ENCODE measurements at places on chromosomes 2 and 18.

DNA sequence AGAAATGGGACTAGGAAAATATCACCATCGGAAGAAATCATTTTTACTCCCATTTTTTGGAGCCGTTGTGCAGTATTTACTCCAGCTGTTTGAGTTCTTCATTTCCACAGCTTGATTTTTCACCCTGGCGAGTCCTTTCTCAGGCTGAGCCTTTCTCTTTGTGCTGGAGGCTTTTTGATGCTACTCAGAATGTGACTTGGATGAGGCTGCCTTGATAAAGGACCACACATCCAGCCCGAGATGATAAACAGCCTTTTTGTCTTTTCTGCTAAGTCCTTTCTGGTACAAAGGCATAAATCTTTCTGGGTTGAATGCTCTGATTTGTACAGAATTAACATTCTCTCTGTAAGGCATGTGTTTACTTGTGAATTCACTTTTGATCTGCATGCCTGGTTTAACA lies 17.6 kb upstream of the CTDP1 start:
- DNase-seq: no peak

- DNase-seq: peak; percentile 47
Observed at GRCh38 chr2:149686136-149687051, 98.8 kb upstream of the MMADHC start.

DNA sequence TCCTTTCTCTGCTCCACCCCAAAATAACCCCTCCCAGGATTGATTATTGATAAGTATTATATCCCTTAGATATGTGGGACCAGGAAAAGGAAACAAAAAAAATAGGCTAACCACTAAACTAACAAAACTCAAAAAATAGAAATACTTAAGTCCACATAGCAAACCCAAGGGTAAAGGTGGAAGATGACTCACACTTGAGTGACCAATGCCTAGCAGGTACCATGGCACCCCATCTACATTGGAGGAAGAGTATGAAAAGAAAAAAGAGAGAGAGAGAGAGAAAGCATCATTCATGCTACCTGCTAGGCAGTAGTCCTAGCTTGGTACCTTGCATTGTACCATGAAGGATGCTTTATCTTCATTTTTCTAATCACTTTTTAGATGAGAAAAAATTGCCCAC lies 6.3 kb downstream of the EXOC6B start:
- DNase-seq: no peak

GRCh38 chr2:118047380-118047826 lies 33.5 kb upstream of the CCDC93 start:
- no peak for DNase-seq

DNA sequence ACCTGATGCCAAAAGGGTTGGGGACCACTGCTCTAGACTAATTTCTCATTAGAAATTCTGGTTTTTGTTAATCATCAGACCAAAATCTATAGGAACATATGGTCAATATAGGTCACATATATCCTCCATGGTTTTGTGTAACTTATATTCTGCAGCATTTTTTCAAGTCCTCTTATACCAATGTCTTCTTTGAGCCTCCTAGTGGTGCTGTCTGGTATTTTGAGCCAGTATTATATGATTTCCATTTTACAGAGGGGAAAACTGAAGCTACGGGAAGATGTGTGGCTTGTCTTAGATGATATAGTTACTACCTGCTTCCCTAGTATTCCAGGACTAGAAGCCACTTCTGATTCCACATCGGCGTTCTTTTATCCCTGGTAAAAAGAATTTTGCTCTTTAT lies 13.8 kb downstream of the MAPK4 start:
- DNase-seq: no peak

DNA sequence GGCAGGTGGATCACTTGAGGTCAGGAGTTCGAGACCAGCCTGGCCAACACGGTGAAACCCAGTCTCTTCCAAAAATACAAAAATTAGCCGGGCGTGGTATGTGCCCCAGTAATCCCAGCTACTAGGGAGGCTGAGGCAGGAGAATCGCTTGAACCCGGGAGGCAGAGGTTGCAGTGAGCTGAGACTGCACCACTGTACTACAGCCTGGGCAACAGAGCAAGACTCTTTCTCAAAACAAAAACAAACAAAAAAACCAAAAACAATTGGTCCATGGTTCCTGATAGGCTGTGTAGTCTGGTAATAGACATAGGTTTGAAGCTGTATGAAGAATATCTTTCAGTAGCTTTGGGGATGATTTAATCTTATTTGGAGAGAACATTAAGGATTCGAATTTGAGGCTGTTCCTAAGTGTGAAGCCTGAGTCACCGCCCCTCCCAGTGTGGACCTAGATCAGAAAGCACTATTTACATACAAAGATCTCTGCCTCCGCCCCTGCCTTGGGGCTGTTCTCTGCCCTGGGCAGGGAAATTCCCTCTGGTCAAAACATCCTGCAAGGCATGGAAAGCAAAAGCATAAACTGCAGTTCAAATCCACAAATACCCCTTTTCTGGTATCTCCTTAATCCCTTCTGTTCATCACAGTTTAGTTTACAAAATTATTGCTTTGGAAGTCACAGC lies 52.8 kb upstream of the PMAIP1 start:
- DNase-seq: no peak

DNA sequence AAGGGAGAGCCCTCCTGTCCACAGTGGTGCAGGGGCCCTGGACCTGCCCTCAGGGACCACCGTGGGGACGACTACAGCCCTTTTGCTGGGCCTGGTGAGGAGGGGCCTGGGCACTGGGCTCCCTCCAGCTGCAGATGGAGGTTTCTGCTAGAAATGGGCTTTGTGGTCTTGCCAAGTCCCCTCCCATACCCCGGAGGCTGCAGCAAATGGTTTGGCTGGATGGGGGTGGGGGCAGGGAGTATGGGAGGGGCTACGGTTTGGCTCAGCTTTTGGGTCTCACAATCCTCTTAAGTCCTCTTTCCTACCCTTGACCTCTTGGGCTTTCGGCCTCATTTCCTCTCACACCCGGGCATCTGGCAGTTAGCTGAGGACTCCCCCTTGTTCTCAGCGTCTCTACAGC lies 21.7 kb downstream of the TET3 start:
- peak; percentile 61 for DNase-seq

DNA sequence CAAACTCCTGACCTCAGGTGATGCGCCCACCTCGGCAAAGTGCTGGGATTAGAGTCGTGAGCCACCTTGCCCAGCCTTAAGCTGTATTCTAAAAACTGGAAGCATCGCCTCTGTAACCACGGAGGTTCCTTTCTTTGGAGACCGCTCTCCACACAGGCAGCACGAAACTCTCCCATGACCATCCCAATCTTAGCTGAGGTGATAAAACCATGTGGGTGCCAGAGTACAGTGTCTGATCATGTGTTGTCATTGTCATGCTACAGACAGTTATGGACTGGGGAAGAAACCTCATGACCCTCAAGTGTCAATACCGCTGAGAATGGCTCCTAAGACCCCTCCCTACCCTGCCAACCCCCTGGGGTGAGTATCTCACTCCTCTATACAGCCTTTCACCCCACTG lies 41.4 kb upstream of the EPG5 start:
- DNase-seq: no peak

DNA sequence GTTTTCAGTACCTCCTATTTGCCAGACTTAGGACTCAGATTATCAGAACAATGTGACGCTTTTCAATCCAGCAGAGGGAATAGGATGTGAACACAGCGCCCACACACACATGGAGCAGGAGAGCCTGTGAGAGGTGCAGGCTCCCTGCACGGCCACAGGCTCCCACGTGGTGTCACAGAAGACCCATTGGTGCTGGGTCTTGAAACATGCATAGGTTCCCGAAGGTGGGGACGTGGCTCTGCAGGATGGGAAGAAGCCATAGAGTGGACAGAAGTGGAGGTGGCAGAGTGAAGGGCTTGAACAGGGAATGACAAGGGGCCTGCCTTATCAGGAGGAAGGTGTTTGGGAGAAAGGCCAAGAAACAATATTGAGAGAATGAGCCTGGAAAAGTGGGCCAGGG lies 78.5 kb upstream of the BCL2L11 start:
- DNase-seq: no peak

DNA sequence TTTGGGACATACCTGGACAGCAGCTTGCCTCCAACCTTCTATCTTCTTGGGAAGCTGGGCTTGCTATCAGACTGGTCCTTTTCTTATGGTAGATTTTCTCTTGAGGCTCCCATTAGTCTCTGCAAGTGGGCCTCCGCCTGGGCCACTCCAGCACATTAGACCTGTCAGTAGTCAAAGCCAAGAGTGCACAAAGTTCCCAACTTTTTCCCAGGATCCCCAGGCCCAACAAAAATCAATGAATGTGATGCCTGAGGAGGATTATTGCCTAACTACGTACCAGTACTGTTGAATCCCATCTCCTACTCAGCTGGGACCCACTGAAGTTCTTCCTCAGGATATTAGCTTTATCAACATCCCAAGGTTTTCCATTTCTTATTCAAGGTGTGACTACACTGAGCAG lies 51.7 kb downstream of the PROC start:
- no peak for DNase-seq

- DNase-seq: no peak
Observed at GRCh38 chr2:198191651-198192050, 387.3 kb downstream of the PLCL1 start.

GRCh38 chr2:237452861-237453260 lies 34.2 kb upstream of the MLPH start:
- DNase-seq: no peak

GRCh38 chr2:166959556-166959955 lies 71.3 kb downstream of the XIRP2 start:
- DNase-seq: no peak

DNA sequence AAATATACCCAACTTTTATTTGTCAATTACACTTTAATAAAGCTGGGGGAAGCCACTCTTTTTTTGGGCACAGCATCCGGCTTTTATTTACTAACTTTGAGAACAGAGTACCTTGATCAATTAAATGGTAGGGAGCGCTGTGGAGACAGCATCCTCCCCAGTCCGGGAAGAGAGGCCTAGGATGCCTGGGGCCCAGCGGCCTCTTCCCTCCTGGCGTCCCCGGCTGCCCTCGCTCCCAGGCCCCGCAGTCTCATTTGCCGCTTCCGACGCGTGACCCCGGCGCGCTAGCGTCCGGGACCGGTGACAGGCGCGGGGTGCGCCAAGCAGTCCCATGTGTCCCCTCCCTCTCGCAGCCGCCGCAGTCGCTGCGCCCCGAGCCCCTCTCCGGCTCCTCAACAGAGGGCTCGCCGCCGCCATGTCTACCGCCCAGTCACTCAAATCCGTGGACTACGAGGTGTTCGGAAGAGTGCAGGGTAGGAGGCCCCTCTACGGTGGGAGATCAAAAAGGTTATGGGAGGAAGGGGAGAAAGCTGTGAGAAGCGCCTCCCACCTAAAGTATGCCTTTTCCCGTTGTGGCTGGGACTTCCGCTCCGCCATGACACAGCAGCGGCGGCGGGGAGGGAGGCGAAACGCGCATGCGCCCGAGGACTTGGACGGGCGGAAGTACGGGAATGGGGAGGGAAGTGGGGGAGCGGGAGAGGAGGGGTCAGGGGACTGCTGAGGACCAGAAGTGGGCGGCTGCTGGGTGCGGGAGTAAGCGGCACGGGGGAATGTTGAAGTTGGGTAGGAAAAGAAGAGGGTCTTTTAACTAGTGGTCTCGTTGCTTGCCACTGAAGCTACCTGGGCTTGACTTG lies at the start of gene ACYP2:
TSS of gene ACYP2 (plus strand) at position 332 of the 854 bp plus-strand sequence.
- DNase-seq: peak; percentile 94

DNA sequence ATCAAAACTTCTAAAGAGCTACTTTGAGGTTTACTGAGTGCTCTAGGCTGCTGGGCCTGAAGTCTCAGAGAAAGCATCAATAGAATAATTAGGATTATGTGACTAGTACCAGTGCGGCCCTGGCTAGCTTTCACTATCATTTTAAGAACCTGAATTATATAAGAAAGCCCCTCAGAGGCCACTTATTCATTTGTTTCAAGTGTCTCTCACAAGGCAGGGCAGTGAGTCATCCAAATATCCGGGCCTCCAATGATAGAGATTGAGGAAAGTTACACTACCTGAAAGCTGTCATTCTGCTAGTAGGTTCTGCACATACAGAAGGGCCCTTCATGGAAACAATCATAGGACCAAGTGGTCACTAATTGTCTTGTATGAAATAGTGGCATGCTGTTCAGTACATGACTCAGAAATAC lies 193.1 kb downstream of the L3MBTL4 start:
- no peak for DNase-seq

- peak; percentile 56 for DNase-seq
Observed at GRCh38 chr2:233413559-233414272, 59.4 kb downstream of the DGKD start.

DNA sequence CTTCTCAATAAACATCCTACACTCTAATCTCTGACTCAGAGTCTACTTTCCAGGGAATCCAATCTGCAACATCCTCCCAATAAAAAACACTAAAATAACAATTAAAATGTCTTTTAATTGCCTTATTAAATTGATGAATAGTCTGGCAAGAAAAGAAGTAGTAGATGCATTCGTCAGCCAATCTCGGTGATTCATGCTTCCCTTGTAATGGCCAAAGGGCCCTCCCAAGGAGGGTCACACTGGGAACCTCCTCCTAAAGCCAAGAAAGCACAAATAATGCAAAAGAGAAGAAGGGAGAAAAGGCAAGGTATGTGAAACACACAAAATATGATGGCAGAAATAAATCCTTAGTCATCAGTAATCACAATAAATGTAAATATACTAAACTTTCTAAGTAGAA lies 16.8 kb downstream of the ST8SIA5 start:
- DNase-seq: no peak

- no peak for DNase-seq
Observed at GRCh38 chr2:15059870-15060512, 427.5 kb downstream of the LRATD1 start.

GRCh38 chr2:222451224-222451674 lies 26.9 kb downstream of the SGPP2 start:
- no peak for DNase-seq

GRCh38 chr2:62200868-62201267 lies 5.0 kb downstream of the B3GNT2 start:
- no peak for DNase-seq

DNA sequence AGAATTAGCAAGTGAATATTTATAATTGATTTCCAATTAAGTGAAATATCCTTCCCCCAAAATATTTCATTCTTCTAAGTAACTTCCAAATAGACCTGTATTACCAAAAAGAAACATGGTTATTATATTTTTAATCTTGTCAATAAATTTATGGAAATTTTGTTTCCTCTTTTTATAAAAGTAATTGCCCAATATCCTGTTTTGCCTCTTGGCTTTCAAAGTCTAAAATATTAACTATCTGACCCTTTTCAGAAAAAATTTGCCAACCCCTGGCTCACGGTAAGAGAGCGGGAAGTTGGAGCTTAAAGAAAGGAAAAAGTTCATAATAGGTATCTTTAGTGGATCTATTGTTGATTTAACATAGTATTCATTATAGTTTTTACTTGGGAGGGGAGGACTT lies 20.4 kb upstream of the SANBR start:
- no peak for DNase-seq
